Dermis blood vessel endothelial cell (primary cell): ENCODE measurements at places on chromosomes 3 and 15. TPM values are rescaled to one million over a fixed set of nuclear protein-coding genes. Genes with fewer than 3 reads are reported as not detected.
A peak's percentile ranks its signal among the peaks of the same experiment; 100 is the strongest.

- no peak for DNase-seq
These were observed 155.8 kb downstream of the TBC1D2B start for GRCh38 chr15:77921664-77922063.

- no peak for DNase-seq
These were observed 74.1 kb upstream of the CHRM5 start for GRCh38 chr15:33894193-33894592.

The MST1R gene
- total RNA-seq: 0.34 and 0.65 TPM in 2 replicates

The IL17RB gene
- total RNA-seq: 0.19 TPM in 1 of 2 replicates, not detected in the other

DNA sequence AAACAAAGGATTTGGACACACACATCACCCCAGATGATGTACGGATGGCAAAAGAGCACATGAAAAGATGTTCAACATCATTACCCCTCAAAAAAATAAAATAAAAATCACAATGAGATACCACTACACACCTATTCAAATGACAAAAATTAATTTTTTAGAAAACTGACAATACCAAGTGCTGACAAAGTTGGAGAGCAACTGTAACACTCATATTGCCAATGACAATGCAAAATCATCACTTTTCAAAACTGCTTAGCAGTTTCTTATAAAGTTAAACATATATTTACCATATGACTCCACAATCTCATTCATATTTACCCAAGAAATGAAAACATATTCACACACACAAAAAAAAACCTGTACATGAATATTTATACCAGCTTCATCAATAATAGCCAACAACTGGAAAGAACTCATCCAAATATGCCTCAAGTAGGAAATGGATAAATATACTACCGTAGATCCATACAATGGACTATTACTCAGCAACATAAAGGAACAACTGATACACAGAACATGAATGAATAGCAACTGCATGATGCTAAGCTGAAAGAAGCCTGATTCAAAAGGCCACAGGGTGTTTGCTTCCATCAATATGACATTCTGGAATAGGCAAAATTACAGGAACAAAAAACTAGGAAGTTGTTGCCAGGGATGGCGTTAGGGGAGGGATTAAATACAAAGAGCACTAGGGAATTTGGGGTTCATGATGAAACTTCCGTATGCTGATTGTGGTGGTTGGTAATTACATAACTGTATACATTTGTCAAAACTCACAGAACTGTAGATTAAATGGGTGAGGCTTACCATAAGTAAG is 1.3 kb downstream of the FSIP1 start:
- DNase-seq: no peak

- peak; percentile 40 for DNase-seq
These were observed 1.6 kb downstream of the NXPE3 start for GRCh38 chr3:101780661-101781060.

The RAP2B gene
- total RNA-seq: 21.2 and 24.0 TPM in 2 replicates

DNA sequence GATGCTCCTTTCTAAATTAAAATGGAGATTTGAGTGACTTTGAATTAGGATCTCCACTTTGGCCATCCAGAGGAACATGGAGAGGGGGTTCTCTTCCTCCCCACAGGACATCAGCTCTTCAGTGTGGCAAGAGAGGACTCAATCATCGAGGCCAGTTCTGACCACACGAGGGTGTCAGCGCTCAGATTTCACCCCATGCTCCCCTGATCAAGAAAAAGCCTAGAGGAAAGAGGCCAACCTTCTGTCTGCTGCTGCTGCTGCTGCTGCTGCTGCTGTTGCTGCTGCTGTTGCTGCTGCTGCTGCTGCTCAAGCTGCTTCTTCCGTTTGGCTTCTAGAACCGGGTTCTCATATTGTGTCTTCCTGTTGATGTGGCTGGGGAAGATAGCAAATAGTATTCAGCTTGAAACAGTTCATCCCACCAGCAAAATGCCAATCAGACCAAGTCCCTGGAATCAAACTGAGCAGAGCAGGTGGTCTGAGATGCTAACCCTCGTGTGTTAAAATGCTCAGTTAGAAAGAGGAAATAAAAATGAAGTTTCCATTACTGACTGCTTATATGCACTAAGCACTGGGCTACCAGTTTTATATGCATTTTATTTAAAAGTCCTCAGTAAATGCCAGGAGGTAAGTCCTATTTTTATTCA is 599.0 kb downstream of the MAGI1 start:
- peak; percentile 78 for DNase-seq

The NDUFB4 gene
- total RNA-seq: 21.3 and 52.5 TPM in 2 replicates

The GCSAM gene
- total RNA-seq: not detected in 2 replicates

GRCh38 chr3:194687638-194688199 is 2.0 kb downstream of the FAM43A start:
- no peak for DNase-seq

GRCh38 chr3:152026033-152026556 is 152.7 kb downstream of the SUCNR1 start:
- peak; percentile 84 for DNase-seq

GRCh38 chr15:29208836-29209235 is 60.8 kb downstream of the NSMCE3 start:
- no peak for DNase-seq

The GRM2 gene
- under 0.01 TPM in 1 of 2 replicates, not detected in the other for total RNA-seq

DNA sequence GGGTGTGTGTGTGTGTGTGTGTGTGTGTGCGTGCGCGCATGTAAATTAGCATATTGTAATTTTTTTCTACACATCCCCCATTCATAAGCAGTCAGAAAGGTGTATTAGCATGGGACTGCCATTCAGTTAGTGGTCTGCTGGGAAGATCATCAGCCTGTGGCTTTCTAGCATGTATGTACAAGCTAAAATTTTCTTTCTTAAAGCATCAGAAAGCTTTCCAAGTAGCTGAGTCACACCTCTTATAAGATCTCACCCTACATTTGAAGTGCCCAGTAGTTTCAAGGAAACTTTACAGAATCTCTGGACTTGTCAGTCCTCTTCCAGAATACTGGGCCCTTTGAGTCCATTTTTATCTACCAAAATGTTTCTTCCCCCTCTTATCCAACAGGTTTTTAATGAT is 411.4 kb upstream of the TPRG1 start:
- no peak for DNase-seq

The REC114 gene
- total RNA-seq: not detected in 2 replicates

GRCh38 chr3:36381311-36381956 is 1.1 kb downstream of the STAC start:
- no peak for DNase-seq

GRCh38 chr3:44522494-44522933 is 32.5 kb upstream of the ZKSCAN7 start:
- no peak for DNase-seq

- DNase-seq: peak; percentile 18
These were observed 148.8 kb upstream of the HES1 start for GRCh38 chr3:193987186-193987585.

The DUOXA2 gene
- total RNA-seq: not detected in 2 replicates

The SV2B gene
- 0.56 and 2.6 TPM in 2 replicates for total RNA-seq

DNA sequence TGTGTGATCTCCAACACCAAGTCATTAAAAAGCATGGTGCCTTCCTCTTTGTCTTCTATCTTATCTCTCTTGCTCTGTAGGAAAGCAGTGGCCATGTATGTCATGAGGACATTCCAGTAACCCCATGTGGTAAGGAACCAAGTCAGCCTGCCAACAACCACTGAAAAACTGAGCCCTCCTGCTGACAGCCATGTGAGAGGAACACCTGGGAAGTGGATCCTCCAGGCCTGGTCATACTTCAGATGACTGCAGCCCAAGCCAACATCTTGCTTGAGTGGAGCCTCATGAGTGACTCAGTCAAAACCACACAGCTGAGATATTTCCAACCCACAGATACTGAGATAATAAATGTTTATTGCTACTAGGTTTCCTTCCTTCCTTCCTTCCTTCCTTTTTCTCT is 597.3 kb downstream of the ZIC1 start:
- DNase-seq: no peak

DNA sequence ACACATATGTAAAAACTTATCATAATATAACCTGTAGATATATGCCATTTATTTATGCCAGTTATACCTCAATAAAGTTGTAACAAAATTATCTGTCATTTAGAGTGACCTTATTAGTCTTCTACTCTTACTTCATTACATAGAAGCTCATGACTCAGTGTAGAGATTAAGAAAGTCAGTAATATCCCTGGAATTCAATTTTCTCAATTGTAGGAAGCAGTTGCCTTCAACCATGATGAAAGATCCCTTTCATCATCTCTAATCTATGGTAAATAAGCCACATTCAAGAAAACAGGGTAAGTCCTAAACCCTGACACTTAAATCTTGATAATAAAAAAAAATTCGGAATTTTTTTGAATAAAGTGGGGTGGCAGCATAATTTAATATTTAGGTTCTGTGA is 216.5 kb upstream of the PEX5L start:
- DNase-seq: no peak

GRCh38 chr15:58698887-58699641 is 50.4 kb downstream of the ADAM10 start:
- DNase-seq: no peak

The STAC gene
- 0.37 and 1.2 TPM in 2 replicates for total RNA-seq

DNA sequence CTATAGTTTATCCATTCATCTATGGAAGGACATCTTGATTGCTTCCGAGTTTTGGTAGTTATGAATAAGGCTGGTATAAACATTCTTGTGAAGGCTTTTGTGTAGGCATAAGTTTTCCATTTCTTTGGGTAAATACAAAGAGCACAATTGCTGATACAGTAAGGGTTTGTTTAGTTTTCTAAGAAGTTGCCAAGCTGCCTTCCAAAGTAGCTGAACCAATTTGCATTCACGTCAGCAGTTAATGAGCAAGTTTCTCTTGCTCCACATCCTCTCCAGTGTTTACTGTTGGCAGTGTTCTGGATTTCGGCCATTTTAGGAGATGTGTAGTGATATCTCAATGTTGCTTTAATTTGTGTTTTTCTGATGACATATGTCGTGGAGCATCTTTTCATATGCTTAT is 34.2 kb downstream of the GABRA5 start:
- no peak for DNase-seq

- DNase-seq: no peak
These were observed 73.4 kb downstream of the SCN5A start for GRCh38 chr3:38576131-38576525.

GRCh38 chr3:3260870-3261269 is 81.4 kb upstream of the CRBN start:
- no peak for DNase-seq

GRCh38 chr15:77398927-77399326 is 21.0 kb downstream of the PEAK1 start:
- DNase-seq: no peak

GRCh38 chr3:3734881-3735280 is 64.3 kb upstream of the LRRN1 start:
- no peak for DNase-seq
